ENCODE measurements at places on chromosomes 3 and 15. TPM values are rescaled to one million over a fixed set of nuclear protein-coding genes. Genes with fewer than 3 reads are reported as not detected.

Gene TMEM115
- total RNA-seq, result 20.4 TPM

Gene NAA50
- total RNA-seq, result 265 TPM

Gene CYP1A2
- total RNA-seq, result not detected

Gene CMTM8
- 2.5 TPM for total RNA-seq

Gene TRH
- not detected for total RNA-seq

Gene SEMA3G
- 12.8 TPM for total RNA-seq

Gene ACTRT3
- 0.75 TPM for total RNA-seq

Gene KCNH8
- total RNA-seq, result not detected

Gene COPG1
- 85.6 TPM for total RNA-seq

Gene RTP4
- 0.56 TPM for total RNA-seq

Gene TTLL13
- 0.08 TPM for total RNA-seq

Gene PP2D1
- total RNA-seq, result not detected

Gene SLC22A14
- total RNA-seq, result 0.30 TPM

Gene FBXO40
- total RNA-seq, result 152 TPM

Gene CAND2
- 137 TPM for total RNA-seq

Gene COL8A1
- 4.3 TPM for total RNA-seq

Gene CCRL2
- 1.7 TPM for total RNA-seq

Gene TSPAN3
- total RNA-seq, result 179 TPM

Gene PEX11A
- total RNA-seq, result 5.8 TPM

Gene CLDN18
- total RNA-seq, result not detected

Gene MESP1
- 33.6 TPM for total RNA-seq

Gene CCDC54
- total RNA-seq, result not detected

Gene B3GNT5
- total RNA-seq, result 54.7 TPM

Gene SNURF
- 23.5 TPM for total RNA-seq

Gene RASL12
- 2.5 TPM for total RNA-seq

Gene ZCWPW2
- total RNA-seq, result 2.7 TPM

Gene PLA2G4D
- total RNA-seq, result not detected

Gene CMTM6
- 5.5 TPM for total RNA-seq

Gene WDR72
- total RNA-seq, result not detected

Gene PRSS50
- total RNA-seq, result not detected

Gene LRRIQ4
- not detected for total RNA-seq

Gene GOLGA8T
- not detected for total RNA-seq

Gene TNNC1
- total RNA-seq, result 6,385 TPM

Gene NLGN1
- total RNA-seq, result 0.94 TPM

Gene WDR93
- total RNA-seq, result not detected

Gene IGSF11
- 8.5 TPM for total RNA-seq

Gene GPR149
- total RNA-seq, result not detected

Gene GP5
- not detected for total RNA-seq

Gene TNIK
- 32.4 TPM for total RNA-seq

Gene GLDN
- 1.1 TPM for total RNA-seq

Gene RNF13
- total RNA-seq, result 39.8 TPM

Gene SV2B
- 10.1 TPM for total RNA-seq

Gene MTMR10
- total RNA-seq, result 46.1 TPM

Gene NANOGP8
- not detected for total RNA-seq

Gene RPP25
- 0.64 TPM for total RNA-seq

Gene NKTR
- 20.3 TPM for total RNA-seq

Gene CHCHD6
- total RNA-seq, result 2.4 TPM

Gene ARIH2
- total RNA-seq, result 125 TPM

Gene IMPG2
- 0.51 TPM for total RNA-seq

Gene IDH2
- 926 TPM for total RNA-seq
